NCI-H1105 treated with DMSO at 0.1 percent for 48 hours (cell line): ENCODE measurements at places on chromosomes 12 and 14.

DNA sequence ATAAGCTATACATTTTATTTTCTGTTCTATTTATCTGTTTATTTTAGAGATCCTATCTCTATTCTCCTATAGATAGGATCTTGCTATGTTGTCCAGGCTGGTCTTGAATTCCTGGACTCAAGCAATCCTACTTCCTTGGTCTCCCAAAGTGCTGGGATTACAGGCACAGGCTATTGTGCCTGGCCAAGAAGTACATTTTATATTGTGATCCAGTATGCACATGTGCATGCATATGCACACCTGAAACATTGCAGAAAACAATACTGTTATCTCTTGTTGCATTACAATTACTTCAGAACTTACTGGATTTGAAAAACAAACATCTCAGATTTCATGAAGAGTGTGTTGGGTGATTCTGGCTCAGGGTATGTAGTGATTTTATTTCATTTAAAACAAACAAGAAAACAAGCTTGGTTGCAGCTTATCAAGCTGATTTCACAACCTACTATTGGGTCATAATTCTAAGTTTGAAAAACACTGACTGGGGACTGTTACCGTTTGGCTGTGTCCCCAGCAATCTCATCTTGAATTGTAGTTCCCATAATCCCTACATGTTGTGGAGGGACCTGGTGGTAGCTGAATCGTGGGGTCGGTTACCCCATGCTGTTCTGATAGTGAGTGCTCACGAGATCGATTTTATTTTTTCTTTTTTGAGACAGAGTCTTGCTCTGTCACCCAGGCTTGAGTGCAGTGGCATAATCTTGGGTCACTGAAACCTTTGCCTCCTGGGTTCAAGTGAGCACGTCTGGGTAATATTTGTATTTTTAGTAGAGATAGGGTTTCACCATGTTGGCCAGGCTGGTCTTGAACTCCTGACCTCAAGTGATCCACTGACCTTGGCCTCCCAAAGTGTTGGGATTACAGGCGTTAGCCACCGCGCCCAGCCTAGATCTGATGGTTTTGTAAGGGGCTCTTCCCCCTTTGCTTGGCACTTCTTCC lies 31.3 kb downstream of the ERC1 start:
- no peak for DNase-seq

- DNase-seq = no peak
Measured at GRCh38 chr14:59827401-59827800, 43.2 kb downstream of the RTN1 start.

DNA sequence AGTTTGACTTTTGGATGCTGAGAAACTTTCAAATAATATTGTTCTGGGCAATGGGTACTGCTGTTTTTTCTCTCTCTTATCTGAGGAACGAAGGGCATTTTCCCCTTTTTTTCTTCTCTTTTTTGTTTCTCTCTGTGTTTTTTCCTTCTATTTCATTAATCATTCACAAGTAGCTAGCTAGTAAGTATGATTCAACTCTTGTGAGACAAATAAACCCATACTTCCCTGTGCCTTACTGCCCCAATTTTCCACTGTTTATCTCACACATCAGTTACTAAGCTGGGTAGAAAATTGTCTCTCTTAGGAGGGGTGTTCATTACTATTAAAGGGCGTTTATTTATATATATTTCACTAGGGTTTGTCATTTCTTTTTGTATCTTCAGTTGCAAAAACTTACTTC lies 437.6 kb downstream of the RERGL start:
- no peak for DNase-seq

- no peak for DNase-seq
Measured at GRCh38 chr14:90665321-90666000, 150.8 kb downstream of the TTC7B start.

DNA sequence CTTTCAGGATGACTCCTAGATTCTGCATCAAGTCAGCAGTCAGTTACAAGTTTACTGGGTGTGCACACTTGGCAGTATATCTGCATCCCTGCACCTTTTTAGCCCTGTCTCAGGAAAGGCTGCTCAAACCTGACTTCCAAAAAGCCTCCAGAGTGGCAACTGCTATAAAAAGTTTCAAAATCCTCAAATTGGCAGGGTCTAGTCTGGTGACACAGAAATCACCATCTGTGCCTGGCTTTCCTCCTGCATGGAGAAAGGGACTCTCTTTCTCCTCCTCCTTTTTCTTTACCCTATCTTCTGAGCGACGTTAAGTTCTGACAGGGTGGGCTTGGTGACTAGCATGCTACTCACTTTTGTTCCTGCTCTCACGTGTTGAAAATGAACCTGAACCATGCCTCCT lies 679.5 kb downstream of the C12orf50 start:
- DNase-seq = no peak

GRCh38 chr12:38890102-38890855 lies 15.1 kb downstream of the CPNE8 start:
- peak; percentile 3 for DNase-seq

DNA sequence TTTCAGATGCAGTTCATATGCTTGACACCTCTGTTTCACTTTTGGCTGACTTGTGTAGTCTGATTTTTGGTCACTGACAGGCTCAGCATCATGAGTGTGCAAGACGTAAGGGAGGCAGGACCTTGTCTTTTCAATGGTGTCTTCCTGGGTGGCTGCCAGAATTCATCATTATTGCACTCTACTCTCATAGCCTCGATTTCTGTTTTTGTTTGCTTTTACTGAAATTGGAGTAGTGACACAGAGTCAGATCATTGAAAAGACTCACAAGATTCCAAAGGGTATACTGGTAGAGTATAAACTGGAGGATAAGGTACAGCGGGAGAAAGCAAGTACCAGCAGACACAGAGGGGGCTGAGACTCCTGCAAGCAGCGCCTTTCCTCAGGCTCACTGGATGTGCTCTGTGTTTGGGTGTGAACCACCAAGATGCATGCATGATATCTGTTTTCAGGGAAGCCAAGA lies 126.3 kb upstream of the FGD4 start:
- DNase-seq = no peak

- DNase-seq = no peak
Measured at GRCh38 chr12:53004582-53004981, 1.7 kb upstream of the EIF4B start.

GRCh38 chr14:59895721-59896120 lies 24.2 kb upstream of the LRRC9 start:
- DNase-seq = no peak

- no peak for DNase-seq
Measured at GRCh38 chr12:80241576-80242273, 142.4 kb downstream of the OTOGL start.

DNA sequence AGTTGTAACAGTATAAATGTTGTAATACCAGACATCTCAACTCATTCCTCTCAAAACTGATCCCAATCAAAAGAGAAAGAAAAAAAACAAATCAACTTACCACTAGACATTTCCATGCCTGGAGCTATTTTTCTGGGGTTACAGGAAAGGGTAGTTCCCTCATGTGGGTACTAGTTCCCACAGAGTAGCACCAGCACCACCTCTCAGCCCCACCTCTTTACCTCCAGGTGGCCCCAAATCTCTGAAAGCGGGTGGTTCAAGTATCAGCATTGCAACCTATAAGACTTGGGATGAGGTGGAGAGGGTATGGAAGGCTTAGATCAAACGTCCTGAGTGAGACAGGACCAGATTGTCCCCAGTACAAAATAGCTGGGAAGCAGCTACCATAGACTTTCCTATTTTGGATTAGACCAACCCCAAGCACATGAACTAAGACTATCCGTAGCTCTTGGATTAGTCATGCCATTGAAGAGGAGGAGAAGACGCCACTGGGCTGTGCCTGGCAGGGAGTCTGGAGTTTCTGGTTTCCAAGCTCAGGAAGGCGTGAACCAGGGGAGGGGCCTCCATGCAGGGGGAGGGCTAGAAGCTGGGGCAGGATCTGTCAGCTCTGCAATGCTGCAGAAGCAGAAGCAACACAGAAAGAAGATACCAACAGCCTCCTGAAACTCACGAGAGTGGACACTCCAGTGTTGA lies at the start of gene SLC39A2:
Gene SLC39A2 (plus strand): TSS at position 620 of the 693 bp plus-strand sequence. CDS start 154 bp downstream, outside the sequence.
- DNase-seq = no peak

DNA sequence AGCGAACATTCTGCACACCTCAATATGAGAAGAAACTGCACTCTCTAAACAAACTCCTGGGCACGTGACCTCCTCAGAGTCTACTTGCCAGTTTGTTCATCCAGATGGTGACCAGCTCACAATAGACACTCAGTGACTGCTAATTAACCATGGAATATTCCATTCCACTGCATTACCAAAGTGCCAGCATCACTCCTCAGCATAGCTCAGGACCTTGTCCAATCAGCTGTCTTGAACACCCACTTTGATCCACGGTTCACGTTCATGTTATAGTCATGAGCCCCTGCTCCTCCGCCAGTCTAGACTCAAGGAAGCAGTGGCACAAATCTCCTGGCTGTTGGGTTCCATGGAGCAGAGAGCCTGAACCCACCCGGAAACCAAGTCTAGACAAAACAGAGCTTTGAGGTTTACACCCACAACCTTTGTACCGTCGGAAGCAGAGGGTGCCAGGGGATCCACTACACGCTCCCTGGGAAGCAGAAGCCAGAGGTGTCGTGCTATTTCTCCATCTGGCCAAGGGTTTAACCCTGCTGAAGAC lies 285.3 kb downstream of the ZFP36L1 start:
- DNase-seq = no peak

DNA sequence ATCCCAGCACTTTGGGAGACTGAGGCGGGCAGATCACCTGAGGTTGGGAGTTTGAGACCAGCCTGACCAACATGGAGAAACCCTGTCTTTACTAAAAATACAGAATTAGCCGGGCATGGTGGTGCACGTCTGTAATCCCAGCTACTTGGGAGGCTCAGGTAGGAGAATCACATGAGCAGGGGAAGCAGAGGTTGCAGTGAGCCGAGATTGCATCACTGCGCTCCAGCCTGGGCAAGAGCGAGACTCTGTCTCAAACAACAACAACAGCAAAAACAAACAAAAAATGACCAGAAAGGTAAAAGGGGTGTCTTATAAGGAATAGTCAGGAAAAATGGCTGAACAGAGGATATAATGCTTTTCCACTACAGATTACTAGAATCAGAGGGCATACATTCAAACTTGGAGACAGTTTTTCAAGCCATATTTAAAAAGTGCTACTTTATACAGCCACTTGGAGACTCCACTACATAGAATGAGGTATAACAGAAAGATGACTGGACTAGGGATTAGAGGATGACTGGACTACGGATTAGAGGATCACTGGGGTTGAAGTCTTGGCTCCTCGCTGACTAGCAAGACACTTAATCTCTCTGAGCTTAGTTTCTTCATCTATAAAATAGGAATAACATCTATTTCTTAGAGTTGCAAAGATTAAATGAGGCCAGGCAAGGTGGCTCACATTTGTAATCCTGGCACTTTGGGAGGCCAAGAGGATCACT lies 4.9 kb upstream of the CS start:
- DNase-seq = no peak

GRCh38 chr12:40254455-40255085 lies 29.8 kb downstream of the LRRK2 start:
- DNase-seq = no peak

- DNase-seq = no peak
Measured at GRCh38 chr12:4223273-4223845, 50.2 kb upstream of the CCND2 start.

DNA sequence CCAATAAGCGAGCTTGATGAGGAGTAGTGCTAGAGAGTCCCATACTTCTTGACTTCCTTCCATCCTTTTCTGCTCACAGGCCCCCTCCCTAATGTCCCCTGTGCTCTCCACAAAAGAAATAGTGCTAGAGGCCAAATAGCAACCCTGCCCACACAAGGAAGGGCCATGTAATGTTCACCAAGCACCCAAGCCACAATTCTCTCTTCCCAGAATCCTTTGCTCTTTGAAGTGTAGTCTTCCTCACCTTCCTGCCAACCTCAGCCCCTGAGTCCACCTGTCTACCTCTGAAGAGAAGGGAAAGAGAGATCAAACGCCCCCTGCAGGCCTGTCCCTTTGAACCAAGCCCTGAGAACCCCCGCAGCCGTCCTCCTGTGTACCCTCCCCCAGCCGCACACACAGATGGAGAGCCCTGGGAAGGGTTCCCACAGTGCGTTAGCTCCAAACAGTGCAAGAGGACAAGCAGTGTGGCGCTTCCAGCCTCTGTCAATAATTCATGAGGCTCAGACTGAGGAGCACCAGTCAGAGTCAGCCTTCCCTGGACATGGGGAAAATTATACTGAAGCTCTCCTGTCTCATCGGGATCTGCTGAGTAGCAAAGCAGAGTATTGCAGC lies 1.9 kb upstream of the DHRS4 start:
- no peak for DNase-seq
